ENCODE measurements at places on chromosomes 13 and 19.

DNA sequence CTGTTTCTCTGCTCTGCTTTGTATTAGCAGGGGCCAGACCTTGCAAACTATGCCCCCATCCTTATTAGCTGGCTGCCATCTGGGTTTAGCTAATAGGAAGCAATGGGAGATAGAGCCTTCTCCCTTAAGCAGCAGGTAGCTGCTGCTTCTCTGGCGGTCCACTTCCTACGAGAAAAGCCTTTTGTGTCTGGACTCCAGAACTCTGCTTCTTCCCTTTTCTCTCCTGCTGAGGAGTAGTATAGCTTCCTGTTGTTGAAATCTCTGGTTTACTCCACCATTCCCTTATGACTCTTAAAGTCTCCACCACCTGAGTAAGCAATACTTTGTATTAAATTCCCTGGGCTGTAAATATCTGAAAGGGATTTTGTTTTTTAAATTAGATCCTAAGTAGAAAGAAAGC is 147.1 kb downstream of the DNAJC15 start:
- no peak for DNase-seq

DNA sequence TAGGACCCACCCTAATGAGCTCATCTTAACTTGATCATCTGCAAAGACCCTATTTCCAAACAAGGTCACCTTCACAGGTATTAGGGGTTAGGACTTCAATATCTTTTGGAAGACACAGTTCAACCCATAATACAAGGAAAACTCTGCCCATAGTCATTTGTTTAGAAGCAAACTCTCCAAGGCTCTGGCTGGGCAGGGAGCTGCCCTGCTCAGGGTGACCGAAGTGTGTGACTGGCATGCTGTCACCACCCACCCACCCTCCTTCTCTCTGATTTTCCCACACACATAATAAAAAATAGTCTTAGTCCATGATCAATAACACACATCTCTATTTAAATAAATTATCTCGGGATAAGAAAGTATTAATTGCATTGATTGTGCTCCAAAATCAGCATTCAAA is 161.1 kb downstream of the KCTD15 start:
- no peak for DNase-seq

GRCh38 chr19:40778706-40779284 is 748 bp downstream of the RAB4B start:
- peak; percentile 50 for DNase-seq

DNA sequence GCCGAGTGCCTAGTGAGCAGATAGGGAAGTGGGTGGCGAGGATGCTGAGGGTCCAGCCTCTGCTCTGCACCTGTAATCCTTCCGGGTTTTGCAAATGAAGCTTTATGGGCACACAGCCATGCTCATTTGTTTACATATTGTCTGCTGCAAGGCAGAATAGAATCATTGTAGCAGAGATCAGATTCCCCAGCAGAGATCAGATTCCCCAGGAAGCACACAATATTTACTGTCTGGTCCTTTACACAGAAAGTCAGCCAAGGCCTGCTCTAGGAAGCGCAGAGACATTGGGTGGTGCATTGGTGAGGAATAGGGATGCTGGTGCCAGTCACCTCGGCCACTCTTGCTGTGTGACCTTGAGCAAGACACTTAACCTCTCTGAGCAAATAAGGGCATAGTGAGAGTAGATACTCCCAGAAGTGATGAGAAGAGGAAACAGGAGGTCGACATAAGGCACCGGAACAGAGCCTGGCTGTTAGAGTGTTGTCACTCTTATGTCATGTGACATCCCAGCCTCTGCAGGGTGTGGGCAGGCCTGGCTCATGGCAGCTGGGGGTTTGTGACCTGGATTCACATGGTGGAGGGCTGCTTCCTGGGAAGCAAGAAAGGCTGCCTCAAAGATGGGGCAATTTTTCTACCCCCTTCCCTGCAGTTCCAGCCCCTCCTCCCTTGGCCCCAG is 25.6 kb downstream of the CARM1 start:
- DNase-seq: no peak

GRCh38 chr13:61024046-61024445 is 391.6 kb downstream of the PCDH20 start:
- DNase-seq: no peak

- no peak for DNase-seq
Measured at GRCh38 chr19:47792616-47793015, 11.7 kb downstream of the TPRX1 start.

GRCh38 chr13:113734099-113734825 is 24.8 kb upstream of the TMEM255B start:
- no peak for DNase-seq

DNA sequence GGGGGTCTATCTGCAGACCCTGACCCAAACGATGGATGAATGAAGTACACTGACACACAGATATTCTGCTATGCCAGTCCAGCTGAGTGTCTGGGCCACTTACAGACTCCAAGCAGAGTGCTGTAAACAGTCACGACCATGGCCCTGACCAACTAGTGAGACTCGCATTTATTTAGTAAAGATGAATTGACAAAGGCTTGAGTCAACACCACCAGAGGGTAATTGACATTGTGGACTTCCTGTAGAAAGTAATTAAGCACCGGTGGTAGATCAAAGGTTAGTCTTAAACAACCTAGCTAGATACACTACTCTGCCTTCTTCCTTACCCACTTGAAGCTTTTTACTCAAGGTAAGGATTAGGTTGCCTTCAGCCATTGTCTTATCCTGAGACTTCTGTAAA is 63.4 kb upstream of the KPNA3 start:
- DNase-seq: no peak

DNA sequence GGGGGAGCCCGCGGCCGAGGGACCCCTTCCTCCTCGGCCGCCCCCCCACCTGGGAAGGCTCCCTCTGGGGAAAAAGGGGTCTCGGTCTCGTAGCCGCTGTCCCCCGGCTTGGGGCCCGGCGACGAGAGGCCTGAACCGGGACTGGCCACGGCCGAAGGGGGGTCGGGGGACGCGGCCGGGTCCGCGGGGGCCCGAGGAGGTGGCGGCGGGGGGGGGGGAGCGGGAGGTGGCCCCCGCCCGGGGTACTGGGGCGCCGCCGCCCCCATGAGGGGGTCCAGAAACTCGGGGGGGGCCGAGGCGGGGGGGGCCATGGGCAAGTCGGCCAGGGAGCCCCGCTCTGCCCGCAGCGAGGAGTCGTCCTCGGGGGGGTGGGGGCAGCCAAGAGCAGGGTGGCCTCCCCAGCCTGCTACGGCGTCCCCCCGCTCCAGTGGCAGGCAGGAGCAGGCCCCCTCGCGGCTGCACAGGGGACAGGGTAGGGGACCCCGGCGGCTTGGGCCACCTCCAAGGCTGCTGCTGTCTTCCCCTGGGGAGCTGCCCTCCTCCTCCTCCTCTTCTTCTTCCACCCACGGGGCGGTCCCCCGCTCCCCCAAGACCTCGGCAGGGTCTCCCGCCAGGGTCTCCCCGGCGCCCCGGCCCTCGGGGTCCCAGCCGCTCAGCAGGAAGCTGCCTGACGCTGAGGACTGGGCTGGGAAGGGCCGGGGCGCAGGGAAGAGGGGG is 12.9 kb downstream of the LMTK3 start:
- DNase-seq: no peak

DNA sequence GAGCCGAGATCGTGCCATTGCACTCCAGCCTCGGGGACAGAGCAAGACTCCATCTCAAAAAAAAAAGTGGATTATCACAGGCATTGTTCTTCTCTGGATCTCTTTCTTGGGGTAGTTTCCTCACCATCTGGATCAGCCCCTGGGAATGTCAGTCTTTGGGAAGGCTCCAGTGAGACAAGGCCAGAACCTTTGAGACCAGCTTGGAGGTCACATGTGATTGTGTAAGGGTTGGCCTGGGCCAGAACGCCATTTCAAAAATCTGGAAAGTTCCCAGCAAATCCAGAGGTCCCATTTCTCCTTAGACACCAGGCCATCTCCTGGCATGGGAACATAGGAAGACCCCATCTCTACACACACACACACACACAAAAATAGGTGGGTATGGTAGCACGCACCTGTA is 14.2 kb upstream of the ANGPTL8 start:
- no peak for DNase-seq

DNA sequence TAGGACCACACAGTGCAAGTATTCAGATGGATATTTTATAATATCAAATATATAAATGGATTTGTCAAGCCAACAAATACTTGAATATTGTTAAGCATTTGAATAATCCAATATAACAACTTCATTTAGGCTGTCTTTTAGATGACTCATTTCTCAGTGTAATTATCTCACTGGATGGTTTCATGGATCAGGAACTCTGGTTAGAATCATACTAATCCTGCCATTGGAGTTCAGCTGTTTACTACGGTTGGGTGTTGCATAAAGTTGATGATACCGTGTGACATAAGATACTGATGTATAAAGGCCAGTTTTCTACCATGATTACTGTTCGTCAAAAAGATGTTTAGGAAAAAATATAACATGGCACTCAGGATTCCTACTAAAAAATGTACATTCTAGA is 196.3 kb downstream of the TSHZ3 start:
- peak; percentile 38 for DNase-seq
